ENCODE measurements at places on chromosomes 7 and 10. TPM values are rescaled to one million over a fixed set of nuclear protein-coding genes. Genes with fewer than 3 reads are reported as not detected.

DNA sequence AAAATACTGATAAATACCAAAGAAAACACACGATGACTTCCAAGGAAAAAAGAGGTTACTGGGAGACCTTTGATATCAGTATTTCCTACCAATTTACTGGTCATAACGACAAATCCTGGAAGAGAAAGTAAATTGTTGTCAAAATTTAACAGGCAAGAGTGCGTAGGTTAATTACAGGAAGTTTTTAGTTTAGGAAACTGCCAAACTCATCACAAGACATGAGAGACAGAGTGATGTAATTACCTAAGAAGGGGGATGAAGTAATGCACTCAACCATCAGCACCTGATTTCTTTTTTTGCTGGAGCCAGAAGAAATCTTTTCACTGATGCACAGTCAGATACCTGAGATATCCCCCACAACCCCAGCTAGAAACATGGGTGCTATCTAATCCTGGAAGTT lies 16.8 kb downstream of the MACC1 start:
- H3K4me3 ChIP-seq: no peak overlapping the region
- H3K36me3 ChIP-seq: no peaks in the 10 kb centered on the region
- H3K4me1 ChIP-seq: no peaks in the 10 kb centered on the region

DNA sequence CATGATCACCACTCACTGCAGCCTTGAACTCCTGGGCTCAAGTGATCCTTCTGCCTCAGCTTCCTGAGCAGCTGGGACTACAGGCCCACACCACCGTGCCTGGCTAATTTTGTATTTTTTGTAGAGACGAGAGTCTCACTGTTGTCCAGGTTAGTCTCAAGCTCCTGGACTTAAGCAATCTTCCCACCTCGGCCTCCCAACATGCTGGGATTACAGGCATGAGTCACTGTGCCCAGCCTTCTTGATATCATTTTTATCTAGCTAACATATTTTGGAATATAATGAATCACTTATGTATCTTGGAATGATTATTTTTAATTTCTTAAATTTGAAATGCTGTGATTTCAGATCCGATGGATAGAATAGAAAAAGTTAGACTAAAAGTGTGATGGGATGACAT lies 18.4 kb downstream of the ARL4A start:
- H3K27me3 ChIP-seq: no peaks in the 10 kb centered on the region
- H3K36me3 ChIP-seq: no peaks in the 10 kb centered on the region
- no peak for DNase-seq
- H3K4me3 ChIP-seq: no peak overlapping the region
- no peak overlapping the region for H3K27ac ChIP-seq

DNA sequence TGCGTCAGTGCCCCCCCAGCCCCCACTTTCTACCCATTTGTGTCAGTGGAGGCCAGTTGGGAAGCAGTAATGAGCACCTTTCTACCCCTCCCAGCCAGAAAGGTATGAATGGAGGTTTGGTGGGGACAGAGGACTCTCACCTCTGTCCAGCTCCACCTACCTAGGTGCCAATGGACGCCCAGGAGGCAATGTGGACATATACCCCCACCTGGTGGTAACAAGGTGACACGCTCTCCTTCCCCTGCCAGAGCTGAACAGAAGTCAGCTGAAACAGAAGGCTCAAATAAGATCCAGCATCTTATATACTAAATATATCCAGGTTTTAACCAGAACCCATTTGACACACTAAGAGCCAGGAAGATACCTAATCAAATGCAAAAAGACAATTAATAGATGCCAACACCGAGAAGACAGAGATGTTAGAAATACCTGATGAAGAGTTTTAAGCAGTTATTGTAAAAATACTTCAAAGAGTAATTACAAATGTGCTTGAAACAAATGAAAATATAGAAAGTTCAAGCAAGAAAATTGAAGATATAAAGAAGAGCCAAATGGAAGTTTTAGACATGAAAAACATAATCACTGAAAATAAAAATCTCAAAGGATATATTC lies 18.4 kb upstream of the SORCS3 start:
- no peaks in the 10 kb centered on the region for H3K4me1 ChIP-seq
- H3K27me3 ChIP-seq: no peaks in the 10 kb centered on the region
- no peak for DNase-seq
- no peak overlapping the region for H3K27ac ChIP-seq
- no peaks in the 10 kb centered on the region for H3K36me3 ChIP-seq
- H3K4me3 ChIP-seq: no peak overlapping the region

DNA sequence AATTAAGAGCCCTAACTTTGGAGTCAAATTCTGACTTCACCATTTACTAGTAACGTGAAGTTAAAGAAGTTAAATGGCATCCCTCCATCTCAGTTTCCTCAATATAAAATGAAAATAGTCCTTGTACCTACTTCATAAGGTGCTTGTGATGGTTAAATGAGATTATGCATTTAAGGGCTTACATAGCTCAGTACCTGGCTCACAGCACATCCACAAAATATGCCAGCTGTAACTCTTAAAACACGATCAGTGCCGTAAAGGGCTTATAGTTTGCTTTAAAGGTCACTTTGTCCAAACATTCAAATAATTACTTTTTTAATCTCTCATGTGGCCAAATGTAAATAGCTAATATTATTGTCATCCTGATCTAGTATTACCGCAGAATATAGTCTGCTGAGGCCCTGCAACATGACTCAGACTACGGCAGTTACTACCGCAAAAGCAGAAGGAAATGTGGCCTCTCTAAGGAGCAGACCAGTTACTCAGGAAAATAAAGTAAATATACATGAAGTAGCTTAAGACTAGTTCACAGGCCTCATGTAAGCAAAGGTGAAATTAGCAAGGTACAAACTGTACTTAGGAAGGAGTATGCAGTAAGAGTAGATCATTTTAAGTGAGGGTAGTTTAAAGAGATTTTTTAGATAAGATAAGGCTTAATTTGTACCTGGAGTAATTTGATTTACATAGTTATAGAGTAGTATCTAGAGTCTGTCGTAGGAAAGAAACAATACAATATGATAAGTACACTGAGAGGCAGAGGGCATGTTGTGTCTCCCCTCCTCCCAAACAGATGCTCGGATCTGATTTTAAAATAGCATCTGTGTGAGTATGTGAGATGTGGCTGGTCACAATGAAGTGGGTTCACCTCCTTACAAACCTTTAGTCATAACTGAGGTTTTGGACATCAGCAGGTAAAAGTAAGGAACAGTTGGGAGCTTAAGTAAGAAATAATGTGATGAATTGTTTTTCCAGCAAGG lies 13.1 kb downstream of the CASP2 start:
- H3K36me3 ChIP-seq: no peaks in the 10 kb centered on the region
- no peaks in the 10 kb centered on the region for H3K27me3 ChIP-seq
- H3K4me1 ChIP-seq: no peaks in the 10 kb centered on the region
- DNase-seq: no peak
- no peak overlapping the region for H3K27ac ChIP-seq
- no peak overlapping the region for H3K4me3 ChIP-seq

RTKN2 gene
- 12.0 TPM for total RNA-seq

All from uterus (tissue), 4 donors.